Suppressor macrophage treated with lipopolysaccharide for 4 hours (primary cell): ENCODE measurements at places on chromosomes 16 and 17.

DNA sequence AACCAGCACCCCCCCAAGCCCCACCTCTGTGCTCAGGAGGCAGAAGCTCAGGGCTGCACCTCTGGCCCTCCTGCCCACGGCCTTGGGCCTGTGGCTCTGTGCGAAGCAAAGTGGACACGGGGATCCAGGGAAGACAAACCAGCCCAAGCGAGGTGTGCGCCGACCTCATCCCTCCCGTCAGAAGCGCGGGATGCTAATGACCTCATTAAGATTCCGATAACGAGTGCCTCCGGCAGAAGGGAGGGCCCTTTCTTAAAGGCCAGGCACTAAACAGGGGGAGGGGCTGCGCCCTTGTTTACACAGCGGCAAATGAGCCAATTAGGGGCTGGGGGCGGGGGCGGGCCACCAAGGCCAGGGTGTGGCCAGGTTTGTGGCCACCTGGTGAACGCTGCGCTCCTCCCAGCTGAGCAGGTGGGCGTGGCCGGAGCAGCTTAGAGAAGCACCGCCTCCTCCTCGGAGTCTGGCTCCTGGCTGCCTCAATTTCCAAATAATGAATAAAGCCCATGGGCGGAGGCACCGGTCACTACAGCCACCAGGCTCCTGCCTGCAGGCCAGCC, 3.2 kb downstream of the CBX4 start:
- DNase-seq, result no peak

- DNase-seq, result peak; percentile 88
Observed at GRCh38 chr16:16021988-16022682, 72.7 kb downstream of the ABCC1 start.

DNA sequence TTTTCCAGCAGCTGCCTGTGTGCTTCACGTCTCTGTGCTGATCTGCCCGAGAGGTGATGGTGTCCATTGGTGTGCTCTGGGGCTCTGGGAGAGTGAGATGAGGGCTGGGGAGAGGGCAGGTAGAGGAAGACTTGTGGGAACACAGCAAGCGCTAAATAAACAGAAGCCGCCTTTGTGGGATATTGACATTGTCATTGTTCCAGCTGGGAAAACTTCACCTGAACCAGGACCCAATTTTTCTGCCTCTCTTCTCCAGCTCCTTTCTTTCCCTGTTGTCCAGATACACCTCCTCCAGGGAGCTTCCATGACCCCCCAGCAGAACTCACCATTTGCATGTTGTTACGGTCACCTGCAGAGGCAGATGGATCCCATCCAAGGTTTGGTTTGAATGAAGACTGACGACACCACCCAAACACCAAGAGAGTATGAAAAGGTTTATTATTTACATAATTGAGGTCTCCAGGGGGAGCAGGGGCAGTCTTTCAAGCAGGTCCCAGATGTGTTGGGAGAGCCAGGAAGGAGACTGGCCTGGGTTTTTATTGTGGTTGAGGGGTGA, 3.6 kb upstream of the ITGA3 start:
- no peak for DNase-seq

DNA sequence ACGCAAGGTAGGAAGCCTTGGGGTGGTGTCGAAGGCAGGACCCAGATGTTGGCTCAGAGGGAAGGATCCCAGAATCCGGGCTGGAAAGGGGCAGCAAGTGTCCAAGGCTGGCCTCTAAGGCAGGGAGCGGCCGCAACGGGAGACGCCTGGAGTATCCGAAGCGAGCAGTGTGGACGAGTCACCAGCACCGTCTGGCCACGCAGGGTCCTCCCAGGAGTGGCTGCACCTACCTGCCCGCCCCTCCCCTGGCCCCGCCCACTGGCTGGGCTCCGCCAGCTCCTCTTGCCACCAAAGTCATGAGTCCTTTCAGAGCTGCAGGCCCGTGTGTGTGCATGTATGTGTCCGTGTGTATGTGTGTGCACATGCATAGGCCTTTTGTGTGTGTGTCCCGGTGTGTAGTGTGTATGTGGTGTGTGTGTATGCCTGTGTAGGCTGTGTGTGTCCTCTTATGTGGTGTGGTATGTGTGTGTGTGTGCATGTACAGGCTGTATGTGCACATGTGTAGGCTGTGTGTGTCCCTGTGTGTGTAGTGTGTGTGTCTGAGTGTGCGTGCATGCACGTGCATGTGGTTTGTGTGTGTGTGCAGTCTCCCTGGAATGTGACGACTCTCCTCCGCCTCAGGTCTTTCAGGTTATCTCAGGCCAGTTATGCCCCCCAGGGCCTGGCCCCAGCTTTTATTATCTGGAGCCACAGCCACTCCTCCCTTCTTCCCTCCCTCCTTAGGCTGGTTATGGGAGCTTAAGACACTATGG, at the start of gene PRSS8:
TSS of gene PRSS8 (minus strand) at position 193 of the 752 bp plus-strand sequence. CDS start 229 bp downstream, outside the sequence.
- no peak for DNase-seq

GRCh38 chr17:76369804-76370203, 14.6 kb upstream of the SPHK1 start:
- no peak for DNase-seq

DNA sequence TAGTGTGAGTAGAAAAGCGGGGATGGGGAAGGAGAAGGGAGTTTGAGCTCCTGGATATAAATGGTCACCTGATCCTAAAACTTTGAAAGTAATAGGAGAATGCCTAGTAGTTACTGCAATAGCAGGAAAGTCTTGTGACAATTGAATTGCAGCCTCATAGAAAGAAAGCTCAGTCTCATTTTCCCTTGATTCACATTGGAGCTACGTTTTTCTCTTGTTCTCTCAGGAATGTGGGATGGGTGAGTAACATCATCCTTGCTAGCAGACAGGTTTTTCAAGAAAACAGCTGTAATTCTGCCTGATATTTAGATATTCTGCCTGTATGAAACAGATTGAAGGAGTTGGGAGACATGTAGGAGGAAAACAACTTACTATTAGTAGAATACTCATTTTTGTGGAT, 25.3 kb downstream of the SF3B3 start:
- DNase-seq, result no peak

DNA sequence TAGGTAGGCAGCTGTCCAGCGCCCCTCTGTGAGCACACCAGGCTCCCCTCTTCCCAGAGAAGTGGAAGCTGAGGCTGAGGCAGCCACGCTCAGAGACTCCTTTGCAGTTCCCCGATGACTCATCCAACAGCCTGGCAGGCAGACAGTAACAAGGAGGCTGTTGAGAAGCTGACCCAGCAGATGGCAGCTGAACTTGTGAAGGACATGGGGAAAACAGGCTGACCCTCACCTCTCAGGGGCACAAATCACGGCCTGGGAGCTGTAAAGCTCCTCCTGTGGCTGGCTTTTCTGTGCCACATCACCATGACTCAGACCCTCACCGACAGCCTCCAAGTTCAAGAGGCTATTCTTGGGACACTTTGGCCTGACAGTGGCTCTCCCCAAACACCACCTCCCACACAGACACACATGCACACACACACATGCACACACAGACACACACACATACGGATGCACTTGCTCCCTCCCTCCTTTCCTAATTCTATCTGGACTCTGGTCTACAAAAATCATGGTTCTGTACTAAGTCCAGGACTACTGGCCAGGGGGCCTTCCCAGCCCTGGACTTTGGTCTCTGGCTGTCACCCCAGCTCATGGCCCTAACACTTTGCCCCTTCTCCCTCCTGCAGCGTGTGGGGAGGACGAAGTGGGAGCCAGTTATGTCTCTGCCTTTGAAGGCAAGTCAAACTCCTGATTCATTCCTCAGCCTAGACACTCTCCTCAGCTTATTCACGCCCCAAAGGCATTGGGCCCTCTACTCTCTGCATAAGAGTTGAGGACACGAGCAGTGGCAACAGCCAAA, 23.2 kb downstream of the MAP3K14 start:
- peak; percentile 87 for DNase-seq

GRCh38 chr16:56075732-56076388, 115.4 kb upstream of the GNAO1 start:
- DNase-seq, result no peak

DNA sequence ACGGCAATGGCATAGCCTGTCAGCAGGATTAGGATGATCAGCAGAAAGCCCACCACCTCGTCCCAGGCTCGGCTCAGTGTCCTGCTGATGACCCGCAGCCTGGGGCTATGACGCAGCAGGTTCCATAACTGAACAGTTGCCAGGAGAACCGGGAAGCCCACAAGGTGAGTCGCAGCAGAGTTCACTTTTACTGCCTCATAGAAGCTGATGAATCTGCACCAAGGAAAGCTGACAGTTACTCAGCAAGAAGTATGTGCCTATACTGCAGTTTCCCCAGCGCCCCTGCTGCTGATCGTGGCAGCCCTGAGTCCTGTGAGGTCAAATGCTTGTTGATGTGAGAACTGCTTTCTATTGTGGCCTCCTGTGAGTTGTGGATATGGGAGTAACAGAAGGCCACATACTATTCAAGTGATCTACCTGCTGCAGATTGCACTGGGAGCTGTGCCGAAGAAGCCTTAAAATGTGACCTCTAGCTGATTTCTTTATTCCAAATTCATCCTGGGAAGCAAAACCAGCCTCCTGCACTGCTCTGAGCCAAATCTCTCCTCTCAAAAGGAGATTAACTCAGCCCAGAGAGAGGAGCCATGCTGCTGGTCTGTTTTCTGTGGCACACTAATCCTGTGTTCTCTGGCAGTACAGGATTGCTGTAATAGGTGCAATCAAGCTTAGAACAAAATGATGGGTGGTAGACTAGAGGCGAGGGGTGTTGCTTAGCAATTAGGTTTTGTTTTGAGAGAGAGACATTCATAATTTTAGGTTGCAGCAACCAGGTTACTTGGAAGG, 38.8 kb downstream of the IST1 start:
- DNase-seq, result no peak

DNA sequence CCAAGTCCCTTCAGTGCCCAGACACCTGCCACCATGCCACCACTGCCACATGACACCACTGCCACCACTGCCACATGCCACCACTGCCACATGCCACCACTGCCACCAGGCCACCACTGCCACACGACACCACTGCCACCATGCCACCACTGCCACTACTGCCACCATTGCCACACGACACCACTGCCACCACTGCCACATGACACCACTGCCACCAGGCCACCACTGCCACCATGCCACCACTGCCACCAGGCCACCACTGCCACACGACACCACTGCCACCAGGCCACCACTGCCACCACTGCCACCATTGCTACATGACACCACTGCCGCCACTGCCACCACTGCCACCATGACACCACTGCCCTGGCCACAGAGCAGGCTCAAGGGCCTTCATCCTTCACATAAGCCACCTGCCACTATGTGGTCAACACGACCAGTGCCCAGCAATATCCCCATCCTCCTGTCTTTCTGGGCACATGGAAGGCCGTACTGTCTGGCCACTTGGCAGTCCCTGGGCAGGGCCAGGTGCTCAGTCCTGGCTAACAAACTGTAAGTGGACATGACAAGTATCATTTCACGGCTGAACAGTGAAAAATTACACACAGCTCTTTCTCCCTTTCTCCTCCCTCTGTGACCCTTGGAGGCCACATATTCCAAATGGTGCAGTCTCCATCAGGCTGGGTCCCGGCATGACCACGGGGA, 33.1 kb downstream of the ABR start:
- DNase-seq, result no peak

- no peak for DNase-seq
Observed at GRCh38 chr17:26782153-26782552, 511.8 kb upstream of the WSB1 start.

DNA sequence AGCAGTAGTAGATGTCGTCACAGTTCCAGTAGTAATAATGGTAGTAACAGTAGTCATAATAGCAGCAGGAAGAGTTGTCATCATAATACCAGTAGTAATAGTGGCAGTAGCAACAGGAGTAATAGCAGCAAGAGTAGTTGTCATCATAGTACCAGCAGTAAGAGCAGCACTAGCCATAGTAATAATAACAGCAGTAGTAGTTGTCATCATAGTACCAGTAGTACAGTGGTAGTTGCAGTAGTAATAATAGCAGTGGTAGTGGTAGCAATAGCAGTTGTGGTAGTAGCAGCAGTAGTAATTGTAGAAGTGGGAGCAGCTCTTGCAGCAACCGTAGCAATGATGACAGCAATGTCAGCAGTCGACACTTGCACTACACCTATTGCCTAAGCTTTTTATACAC, 502.8 kb downstream of the HS3ST4 start:
- DNase-seq, result no peak

- DNase-seq, result peak; percentile 48
Observed at GRCh38 chr17:28475151-28475900, 1.9 kb downstream of the SLC13A2 start.

GRCh38 chr17:82056729-82057621, 5.3 kb downstream of the GPS1 start:
- DNase-seq, result no peak

GRCh38 chr17:65166787-65167186, 29.6 kb downstream of the RGS9 start:
- DNase-seq, result no peak

GRCh38 chr17:65799869-65800268, 238.4 kb upstream of the AXIN2 start:
- no peak for DNase-seq

DNA sequence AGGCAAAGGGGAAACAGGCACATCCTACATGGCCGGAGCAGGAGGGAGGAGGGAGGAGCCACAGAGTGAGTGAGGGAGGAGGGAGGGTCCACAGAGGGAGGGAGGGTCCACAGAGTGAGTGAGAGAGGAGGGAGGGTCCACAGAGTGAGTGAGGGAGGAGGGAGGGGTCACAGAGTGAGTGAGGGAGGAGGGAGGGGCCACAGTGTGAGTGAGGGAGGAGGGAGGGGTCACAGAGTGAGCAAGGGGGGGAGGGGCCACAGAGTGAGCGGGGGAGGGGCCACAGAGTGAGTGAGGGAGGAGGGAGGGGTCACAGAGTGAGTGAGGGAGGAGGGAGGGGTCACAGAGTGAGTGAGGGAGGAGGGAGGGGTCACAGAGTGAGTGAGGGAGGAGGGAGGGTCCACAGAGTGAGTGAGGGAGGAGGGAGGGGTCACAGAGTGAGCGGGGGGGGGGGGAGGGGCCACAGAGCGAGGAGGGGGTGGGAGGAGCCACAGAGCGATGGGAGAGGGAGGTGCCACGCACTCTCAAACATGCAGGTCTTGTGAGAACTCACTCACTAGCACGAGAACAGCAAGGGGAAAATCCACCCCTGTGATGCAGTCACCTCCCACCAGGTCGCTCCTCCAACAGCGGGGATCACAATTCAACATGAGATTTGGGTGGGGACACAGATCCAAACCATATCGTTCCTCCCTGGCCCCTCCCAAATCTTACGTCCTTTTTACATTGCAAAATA, 24.3 kb upstream of the CDH15 start:
- no peak for DNase-seq

- no peak for DNase-seq
Observed at GRCh38 chr17:2030779-2031163, 818 bp downstream of the DPH1 start.

DNA sequence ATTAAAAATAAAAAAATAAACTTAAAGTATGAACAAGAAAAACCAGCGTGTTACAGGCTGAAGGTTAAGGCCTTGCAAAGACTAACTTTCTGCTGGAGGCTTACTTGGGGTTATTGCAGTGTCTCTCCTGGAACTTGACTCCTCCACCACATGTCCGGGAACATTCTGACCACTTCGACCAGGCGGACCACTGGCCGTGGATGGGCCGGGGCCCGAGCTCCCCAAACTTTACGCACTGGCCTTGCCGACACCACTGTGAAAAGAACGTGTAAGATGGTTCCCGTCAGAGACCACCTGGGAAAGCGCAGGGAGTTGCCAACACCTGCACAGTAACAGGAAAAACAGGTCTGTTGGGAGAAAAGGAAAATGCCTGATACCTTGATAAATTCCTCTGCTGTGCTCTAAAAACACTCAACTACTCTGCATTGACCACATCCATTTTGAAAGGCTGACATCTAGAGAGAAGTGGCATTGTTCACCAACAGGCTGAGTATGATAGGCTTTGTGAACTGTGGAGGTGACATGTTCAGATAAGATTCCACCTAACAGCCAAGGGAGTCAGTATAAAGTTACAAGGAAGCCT, 99.1 kb downstream of the ADAMTS18 start:
- no peak for DNase-seq

GRCh38 chr17:79305768-79306423, 231.3 kb downstream of the ENGASE start:
- DNase-seq, result no peak
